Activated naive CD4-positive, alpha-beta T cell treated with Interleukin-2 at 50 U/mL for 16 hours (primary cell): ENCODE measurements at places on chromosomes 1 and 21.

DNA sequence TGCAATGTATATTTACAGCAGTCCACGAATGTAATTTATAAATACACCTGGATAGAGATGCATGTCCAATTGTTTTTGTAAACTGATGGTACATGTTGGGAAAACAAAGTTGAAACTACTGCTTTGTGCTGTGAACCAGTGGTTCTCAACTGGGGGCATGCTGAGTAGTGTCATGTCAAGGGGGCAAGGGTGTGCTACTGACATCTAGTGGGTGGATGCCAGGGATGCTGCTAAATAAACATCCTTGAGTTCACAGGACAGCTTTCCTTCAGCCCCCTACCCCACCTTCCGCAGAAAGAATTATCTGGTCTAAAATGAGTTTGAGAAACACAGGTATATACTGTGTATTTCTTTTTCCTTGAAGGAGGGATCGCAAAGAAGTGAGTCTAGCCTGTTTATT lies 95.9 kb downstream of the RASAL2 start:
- DNase-seq, result no peak

DNA sequence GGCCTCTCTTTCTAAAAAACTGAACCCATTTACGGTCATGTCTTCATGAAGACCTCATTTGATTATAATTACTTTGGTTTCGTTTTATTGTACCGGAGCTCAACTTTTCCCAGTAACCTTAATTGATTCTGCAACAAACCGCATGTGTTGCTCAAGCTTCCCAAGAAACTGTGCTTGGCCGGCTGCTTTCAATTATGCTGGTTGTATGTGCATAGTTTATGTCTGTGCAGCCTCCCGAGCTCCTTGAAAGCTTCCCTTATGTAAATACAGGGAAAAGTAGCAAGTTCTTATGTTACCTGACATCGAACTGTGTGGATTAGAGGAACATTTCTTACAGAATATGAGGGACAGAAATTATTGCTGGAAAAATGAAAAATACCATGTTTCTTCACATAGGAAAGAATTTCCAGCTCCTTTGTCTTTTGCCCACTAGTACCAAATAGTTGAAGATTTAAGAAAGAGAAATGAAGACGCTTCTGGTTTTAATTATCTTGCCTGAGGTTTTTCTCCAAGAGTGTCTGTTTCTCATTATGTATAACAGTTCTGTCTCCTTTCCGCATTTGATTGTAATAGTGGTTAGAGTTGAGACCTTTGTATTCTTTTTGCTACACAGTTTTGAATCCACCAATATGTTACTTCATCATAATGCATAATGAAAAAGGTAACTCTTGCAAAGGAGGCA lies 2.1 kb downstream of the VCAM1 start:
- DNase-seq, result no peak

- no peak for DNase-seq
Observed at GRCh38 chr1:179043907-179044306, 18.2 kb downstream of the FAM20B start.

DNA sequence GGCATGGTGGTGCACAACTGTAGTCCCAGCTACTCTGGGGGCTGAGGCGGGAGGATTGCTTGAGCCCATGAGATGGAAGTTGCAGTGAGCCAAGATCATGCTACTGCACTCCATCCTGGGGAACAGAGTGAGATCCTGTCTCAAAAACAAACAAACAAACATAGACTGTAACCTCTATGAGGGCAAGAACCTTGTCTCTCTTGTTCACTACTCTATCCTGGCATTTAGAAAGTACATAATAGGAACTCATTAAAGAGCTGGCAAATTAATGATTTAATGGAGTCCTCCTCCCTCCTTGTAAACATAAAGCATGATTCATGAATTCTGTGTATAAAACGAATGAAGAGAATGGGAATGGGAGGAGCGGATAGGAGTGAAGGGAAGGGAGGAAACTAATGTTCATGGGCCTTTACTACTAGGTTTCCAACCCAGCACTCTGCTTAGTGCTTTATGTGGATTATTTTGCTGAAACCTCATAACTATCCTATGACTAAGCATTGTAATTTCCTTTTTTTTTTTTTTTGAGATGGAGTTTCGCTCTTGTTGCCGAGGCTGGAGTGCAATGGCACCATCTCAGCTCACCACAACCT lies 8.6 kb downstream of the LMOD1 start:
- DNase-seq, result no peak

DNA sequence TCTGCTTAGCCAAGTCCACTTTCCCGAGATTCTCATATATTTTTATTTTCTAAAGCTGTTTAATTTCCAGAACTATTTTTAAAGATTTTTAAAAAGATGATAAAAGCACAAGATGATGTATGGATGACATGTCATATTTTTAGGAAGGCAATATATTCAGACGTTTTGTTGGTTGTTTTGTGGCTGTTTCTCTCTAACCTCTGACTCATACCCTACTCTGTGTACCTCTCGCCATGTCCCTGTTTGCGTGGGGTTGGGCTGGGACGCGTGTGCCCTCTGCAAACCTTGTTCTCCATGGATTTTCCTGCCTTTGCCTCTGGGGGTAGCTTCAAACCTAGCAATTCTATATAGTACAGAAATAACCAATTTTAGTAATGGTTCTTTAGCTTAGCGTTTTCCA lies 132.0 kb downstream of the GALNT2 start:
- DNase-seq, result no peak

DNA sequence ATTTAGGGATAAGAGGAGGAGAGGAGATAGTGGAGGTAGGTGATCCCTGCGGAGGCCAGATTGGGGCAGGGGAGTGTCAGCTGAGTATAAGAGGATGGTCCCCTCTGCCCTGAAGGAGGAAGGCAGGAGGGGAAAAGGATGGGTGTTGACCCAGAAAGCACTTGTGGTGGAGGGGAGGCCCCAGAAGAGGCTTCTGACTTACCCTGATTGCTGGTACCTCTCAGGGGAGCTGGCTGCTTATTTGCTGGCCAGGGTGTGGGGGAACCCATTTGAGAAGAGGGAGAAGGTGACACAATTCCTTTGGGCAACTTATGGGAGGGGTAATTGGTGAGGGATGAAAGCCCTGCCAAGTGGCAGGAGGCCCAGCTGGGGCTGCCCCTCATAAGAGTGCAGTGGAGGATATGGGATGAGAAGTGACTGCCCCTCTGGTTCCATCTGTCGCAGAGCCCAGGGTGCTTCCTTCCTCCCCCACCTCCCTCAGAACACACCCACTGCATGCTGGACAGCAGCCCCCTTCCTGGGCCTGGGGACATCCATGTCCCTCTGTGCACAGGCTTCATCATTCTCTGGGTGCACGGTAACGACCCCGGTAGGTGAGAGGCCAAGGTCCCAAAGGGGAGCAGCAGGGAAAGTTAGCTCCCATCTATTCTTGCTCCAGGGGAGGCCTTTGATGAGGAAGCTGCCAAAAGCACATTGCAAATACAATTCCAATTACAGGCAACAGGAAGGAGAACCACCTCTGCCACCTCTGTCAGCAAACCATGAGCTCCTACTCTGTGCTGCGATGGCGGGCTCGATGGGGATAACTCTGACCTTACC lies 1.4 kb upstream of the PCSK9 start:
- no peak for DNase-seq

DNA sequence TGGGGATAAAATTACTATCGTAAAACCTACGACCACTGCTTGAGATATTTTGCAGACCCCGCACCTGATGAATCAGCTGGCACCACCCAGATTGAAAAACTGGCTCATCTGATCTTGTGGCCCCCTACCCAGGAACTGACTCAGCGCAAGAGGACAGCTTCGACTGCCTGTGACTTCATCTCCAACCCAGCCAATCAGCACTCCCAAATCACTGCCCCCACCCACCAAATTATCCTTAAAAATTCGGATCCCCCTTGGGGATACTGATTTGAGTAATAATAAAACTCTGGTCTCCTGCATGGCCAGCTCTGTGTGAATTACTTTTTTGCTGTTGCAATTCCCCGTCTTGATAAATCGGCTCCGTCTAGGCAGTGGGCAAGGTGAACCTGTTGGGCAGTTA lies 81.4 kb downstream of the EDEM3 start:
- no peak for DNase-seq

GRCh38 chr1:38870996-38871395 lies 2.2 kb downstream of the MYCBP start:
- DNase-seq, result no peak

DNA sequence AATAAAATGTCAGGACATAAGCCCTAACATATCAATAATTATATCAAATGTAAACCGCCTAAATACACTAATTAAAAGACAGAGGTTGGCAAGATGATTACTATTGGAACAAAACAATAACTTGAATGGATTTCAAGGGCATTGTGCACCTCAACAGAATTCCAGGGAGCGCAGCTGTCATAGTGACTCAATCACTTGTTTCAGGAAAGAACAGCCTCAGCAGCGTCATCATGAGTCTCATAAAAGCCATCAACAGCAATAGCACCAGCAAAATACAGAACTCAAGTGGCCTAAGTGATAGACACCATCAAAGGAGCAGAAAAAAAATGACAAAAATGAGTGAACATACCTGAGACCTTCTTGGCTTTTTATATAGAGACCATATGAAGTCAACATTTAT lies 632.7 kb upstream of the NR5A2 start:
- DNase-seq, result no peak

GRCh38 chr1:207316622-207317391 lies 4.7 kb upstream of the CD55 start:
- no peak for DNase-seq

GRCh38 chr1:31977385-31978131 lies 36.1 kb upstream of the KHDRBS1 start:
- no peak for DNase-seq

GRCh38 chr1:150322310-150322709 lies 977 bp downstream of the PRPF3 start:
- peak; percentile 11 for DNase-seq

- no peak for DNase-seq
Observed at GRCh38 chr1:107450899-107451664, 310.2 kb downstream of the NTNG1 start.

DNA sequence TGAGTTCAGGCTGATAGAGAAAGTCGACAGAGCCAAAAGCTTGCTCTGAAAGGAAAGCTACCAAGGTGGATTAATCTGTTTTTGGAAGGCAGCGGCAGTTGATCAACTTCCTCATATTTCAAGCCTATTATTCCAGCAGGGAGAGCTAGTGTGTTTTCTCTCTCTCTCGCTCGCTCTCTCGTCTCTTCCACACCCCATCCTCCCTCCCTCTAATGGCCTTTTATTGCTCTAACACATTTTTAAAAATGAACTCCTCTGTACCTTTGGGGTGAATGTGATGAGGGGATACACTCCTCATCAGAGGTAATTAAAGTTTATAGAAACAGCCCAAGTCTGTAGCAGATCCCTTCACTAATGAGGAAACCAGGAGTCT lies 126.4 kb downstream of the CLIC6 start:
- no peak for DNase-seq

GRCh38 chr21:16086121-16086520 lies 356.3 kb downstream of the USP25 start:
- no peak for DNase-seq

DNA sequence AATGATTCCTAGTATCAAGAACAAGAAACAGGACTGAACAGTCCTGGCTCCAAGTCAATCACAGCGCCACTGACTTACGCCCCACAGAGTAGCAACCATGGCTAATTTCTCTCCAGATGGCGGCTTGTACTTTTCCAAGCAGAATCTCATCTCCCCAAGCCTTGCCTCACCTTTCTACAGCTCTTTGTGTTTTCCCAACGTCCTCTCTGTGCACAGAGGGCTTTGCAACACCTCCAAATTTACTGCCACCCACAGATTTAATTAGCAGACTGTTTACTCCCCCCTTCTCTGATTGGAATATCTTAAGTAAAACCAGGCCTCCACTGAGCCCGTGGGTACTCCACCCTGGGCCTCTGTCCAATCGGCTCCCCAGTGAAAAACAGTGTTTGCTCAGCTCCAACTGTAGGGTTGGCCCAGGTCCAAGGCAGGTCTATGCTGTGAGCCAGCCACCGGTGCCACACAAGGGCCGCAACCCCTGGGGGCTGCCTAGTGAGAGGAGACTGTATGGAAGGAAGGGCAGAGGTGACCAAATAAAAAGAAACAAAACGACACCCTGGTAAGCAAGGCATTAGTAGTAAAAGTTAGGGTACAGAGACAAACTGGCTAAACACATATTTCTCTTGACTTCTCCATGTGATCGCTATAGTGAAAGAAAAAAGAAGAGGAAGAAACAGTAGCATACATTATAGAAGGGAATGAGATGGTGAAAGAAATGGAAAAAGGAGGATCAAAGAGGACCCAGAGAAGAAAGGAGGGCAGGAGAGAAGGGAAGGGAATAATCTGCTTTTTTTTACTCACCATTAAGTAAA lies 128.4 kb upstream of the SOD1 start:
- no peak for DNase-seq

DNA sequence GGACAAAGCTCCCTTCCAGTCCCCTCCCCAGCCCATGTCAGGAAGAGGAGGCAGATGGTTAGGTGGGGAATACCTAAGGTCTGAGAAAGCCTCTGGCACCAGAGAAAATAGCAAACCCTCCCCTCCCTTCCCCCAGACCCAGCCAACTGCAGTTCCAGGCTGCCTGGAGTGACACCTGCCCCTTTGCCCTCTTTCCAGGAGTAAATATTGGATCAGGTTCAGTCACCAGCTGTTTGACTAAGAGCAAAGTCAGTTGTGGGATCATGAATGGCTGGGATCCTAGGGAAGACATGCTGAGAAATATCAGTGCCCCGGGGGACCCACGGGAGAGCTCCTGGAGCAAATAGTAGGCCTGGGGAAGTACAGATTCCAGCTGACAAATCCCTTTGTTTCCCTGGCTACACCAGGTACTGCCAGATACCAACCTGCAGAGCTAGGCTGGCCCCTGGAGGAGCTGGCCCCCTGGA lies 12.2 kb upstream of the CDK18 start:
- no peak for DNase-seq

DNA sequence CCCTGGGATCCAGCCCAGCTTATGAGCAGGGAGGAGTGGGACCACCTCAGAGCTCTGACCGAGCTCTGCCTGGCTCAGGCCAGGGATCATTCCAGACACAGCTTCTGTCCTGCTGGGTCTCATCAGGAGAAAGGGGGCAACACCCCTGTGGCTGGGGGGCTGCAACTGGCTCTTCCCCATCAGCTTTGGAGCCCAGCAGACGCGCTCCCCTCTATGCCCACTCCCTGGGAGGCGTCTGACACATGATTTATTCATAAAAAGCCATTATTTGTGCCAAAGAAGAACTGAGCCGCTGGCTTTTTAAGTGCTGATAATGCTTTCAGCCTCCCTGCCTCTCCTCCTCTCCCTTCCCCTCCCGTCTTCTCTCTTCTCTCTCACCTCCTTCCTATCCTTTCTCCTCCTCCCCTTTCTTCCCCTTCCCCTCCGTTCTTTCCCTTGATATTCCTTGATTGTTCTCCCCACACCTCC lies 25.0 kb downstream of the FOXO6 start:
- DNase-seq, result no peak

GRCh38 chr1:202160377-202160940 lies at the start of gene PTPN7:
TSS of gene PTPN7 (minus strand) at chr1:202160602. CDS start at chr1:202159402, 1,200 bp downstream.
- peak; percentile 91 for DNase-seq

DNA sequence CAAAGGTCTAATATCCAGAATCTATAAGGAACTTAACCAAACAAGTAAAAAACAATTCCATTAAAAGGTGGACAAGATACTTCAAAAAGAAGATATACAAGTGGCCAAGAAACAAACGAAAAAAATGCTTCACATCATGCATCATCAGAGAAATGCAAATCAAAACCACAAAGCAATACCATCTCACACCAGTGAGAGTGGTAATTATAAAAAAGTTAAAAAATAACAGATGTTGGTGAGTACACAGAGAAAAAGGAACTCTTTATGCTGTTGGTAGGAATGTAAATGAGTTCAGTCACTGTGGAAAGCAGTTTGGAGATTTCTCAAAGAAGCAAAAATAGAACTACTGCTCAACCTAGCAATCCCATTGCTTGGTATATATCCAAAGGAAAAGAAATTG lies 218.6 kb downstream of the SLC44A5 start:
- DNase-seq, result no peak
